ENCODE measurements at places on chromosomes 11 and 22.

DNA sequence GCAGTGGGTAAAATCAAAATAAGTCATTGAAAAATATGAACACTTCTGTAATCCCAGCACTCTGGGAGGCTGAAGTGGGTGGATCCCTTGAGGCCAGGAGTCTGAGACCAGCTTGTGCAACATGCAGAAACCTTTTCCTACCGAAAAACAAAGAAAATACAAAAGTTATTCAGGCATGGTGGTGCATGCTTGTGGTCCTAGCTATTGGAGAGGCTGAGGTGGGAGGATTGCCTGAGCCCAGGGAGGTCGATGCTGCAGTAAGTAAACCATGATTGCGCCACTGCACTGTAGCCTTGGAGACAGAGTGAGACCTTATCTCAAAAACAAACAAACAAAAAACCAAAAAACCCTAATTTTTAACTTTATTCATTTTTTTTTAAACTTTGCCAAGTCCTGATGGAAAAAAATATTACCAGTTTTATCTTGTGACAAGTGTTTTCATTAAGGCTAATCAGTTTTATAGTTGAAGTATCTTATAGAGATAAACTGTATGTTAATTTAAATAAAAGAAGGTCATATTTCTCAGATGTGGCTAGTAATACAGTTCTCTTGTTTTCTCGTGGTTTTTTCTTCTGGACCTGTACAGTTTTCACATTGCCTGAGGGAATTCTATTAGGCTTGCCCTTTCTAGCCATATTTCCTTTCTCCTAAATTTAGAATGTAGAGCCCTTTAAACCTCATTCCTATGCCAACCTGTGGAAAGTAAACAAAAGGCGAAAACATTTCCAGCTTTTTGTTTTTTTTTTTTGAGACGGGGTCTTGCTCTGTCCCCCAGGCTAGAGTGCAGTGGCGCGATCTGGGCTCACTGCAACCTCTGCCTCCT is 9.4 kb downstream of the HIPK3 start:
- DNase-seq: peak; percentile 66

- DNase-seq: no peak
Measured at GRCh38 chr22:24986816-24987215, 34.3 kb downstream of the KIAA1671 start.

DNA sequence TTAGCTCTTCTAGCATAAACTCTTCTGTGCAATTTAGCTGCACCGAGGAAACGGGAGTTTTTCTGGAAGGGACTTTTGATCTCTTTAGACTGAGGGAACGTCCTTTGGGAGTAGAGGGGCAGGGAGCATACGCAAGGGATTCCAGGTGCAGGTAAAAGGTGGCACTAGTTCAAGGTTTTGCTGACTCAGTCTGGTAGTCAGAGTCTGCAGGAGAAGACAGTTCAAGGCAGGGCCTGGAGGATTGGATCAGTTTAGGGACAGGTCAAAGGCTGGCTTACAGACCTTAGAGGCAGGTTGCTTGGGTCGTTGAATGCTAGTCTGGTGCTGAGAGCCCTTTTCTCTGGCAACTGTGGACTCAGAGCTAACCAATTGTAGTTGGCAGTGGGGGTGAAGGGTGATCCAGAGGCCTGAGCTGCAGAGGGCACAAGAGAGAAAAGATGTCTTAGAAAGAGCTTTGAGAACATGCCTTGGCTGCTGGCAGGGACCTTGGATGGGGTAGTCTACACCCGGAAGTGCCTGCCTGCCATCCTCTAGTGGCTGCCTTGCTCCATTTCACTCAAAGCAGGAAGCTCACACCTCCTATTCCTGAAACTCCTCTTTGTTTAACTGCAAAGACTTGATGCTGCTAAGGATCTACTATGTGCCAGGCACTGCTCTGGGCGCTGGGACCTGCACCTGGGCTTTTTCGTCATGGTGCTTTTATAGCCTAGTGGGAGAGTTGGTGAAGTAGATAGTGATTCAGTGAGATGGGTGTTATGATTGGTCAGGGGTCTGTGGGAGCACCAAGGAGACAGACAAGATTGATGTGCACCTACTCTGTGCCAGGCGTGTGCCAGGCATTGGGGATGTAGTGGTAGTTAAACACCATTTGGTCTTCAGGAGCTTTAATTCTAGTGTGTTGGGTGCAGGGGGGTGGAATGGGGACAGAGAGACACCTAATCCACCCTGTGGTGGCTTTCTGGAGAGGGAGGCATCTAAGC is 17.1 kb downstream of the MIAT start:
- DNase-seq: no peak

DNA sequence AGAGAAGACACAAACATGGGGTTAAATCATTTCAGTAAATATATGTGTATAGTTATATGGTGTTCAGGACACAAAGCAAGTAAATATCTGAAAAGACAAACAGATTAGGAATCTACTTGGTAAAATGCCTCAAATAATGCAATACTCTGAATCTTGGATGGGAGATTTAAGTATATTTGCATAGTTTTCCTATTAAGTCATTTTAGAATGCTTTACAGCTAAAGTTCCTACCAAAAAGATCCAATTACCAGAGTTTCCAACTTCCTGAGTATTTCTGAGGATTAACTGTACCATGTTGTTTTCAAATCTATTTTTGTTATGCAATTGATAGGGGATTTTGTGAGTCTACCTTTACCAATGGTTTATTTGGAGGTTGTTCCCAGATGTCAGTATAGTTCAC is 424.4 kb upstream of the CCDC179 start:
- no peak for DNase-seq

DNA sequence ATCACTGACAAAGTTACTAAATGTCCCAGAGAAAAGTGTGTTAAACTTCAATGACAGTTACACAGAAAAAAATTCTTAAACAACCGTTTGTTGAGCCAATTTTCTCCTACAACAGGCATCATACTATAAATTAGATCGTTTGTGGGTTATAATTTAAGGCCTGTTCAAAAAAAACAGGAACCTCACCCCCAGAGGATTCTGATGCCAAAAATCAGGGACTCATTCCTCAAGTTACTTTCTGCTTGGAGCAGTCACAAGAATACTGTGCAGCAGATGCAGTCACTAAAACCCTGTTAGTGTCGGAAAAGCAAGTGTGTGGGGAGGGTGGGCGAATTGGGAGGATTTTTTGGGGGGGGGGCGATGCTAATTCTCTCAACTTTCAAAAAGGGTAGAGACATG is 657 bp downstream of the CWC15 start:
- peak; percentile 13 for DNase-seq

DNA sequence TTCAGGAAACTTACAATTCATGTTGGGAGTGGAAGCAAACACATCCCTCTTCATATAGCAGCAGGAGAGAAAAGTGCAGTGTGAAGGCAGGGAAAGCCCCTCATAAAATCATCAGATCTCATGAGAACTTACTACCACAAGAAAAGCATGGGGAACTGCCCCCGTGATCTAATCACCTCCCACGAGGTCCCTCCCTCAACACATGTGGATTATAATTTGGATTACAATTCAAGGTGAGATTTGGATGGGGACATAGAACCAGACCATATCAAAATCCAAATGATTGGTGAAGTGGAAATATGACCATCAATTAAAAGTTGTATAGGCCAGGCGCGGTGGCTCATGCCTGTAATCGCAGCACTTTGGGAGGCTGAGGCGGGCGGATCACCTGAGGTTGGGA is 1268.0 kb downstream of the JRKL start:
- no peak for DNase-seq
